Activated CD8-positive, alpha-beta memory T cell treated with anti-CD3 and anti-CD28 coated beads for 24 hours (primary cell): ENCODE measurements at places on chromosomes 6 and 20.

DNA sequence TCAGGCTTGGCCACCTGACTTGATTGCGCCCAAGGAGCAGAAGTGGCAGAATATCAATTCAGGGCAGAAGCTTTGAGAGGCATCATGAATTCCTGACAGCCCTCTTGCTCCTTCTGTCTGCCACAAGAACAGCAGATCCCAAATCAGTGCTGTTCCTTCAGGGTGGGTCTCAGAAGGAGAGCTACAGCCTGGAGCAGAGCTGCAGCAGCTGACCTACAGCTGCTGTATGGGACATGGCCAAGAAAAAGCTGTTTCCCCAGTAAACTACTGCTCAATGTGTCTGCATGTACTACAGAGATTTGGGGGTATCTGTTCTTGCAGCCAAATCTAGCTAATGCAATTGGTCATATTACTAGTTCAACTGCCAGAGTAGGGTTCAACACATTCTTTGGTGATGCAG lies 69.0 kb downstream of the SLC22A3 start:
- no peak for DNase-seq

DNA sequence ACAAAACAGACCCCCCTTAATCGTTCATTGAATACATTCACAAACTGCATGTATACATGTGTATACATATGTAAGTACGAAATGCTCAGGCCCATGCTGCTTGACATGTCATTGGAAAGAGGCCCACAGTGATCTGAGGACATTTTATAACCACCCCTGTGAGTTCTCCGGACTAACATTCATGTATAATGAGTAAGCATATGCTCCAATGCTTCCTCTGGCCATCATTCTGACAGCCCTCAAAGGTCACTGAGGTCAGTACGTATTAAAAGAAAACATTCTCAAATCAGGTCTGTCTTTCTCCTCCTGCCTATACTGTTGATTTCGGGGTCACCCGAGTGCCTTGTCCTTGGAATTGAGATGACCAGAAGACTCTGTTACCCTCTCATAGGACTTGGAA lies 54.9 kb downstream of the TENT5A start:
- DNase-seq: no peak

DNA sequence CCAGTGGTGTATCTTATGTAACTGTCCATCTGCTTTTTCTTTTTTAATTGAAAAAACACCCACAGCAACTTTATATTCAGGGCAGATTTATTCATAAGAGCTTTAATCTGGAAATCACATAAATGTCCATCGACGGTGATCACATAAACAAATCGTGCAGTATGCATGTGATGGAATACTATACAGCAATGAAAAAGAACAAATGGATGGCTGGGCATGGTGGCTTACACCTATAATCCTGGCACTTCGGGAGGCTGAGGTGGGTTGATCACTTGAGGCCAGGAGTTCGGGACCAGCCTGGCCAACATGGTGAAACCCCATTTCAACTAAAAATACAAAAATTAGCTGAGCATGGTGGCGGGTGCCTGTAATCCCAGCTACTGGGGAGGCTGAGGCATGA lies 39.1 kb downstream of the VSTM2L start:
- DNase-seq: no peak

DNA sequence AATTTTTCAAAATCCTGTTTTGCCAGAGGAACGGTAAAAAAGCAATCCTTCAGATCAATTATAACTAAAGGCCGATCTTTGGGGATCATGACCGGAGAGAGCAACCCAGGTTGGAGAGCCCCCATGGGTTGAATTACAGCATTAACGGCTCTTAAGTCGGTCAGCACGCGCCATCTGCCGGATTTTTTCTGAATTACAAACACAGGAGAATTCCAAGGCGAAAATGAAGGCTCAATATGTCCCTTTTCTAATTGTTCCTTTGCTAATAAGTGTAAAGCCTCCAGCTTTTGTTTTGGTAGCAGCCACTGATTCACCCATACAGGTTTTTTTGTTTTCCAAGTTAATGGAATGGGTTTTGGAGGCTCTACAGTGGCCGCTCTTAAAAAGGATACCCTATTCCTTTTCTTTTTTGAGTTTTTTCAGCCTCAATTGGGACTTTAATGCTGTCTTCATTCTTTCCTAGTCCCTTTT lies 16.9 kb upstream of the PTCRA start:
- DNase-seq: peak; percentile 84

GRCh38 chr20:57409316-57409671 lies 18.1 kb downstream of the RBM38 start:
- DNase-seq: no peak

DNA sequence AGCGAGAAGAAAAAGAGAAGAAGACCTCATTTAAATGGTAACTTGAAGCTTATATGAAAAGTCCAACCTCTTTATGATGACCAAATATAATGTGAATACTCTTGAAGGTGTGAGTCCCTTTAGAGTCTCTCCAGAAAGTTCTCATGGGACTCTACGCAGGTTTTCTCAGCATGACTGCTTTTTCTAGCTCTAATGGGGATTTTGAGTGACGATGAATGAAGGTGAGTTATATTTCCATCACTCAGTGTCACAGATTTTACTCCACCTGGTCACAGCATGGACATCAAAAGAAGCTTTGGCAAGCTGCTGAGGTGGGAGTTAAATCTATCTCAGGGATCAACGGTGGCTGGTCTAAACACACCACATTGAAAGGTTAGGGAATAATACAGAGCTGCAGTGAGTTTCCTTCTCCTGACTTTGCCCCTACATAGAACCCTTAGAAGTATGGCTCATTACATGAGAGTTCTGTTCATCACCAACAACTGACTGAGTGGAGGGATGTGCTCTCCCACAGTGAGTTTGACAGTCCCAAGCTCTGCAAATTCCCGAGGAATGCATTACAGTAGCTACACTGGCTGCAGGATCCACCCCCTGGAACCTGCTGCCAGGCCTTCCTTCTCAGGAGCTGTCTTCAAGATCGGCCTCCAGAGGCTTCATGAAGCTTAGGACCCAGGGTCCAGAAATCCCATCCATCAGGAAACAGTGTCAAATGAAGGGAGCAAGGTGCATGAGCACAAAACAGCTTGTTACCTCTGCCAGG lies 126.8 kb downstream of the FOXC1 start:
- no peak for DNase-seq

- DNase-seq: peak; percentile 62
These were observed 24.3 kb downstream of the RBL1 start for GRCh38 chr20:37071481-37071911.

DNA sequence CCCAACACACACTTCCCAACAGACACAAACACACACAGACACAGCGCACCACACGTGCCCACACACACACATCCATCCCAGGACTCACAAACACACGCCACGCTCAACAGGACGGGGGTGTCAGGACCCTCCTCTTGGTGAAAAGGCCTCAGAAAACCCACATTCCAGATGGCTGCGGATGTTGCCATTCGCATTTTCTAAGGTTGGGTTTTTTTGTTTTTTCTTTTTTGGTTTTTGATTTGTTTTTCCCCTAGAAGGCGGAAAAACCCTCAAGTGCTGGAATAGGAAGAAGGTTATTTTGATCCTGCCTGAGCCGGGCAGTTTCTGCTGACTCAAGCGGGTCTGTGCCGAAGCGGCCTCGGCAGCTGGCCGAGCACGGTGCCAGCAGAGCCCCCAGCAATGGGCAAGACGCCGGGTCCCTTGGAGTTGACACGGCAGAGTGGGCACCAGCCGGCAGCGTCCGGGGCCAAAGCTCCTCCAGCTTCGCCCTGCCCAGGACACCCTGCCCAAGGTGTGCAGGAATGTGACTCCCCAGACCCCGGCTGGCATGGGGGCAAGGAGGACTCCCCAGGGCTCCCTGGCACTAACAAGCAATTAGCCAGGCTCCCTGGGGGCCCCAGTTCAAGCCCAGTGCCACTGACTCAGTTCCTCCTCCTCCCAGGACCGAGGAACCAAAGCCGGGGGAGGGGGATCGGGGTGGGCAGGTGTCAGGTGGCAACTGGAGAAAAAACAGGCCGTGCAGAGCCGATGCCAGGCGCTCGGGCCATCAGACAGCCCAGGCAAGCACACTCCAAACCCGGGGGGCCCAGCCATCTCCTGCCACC lies 40.9 kb upstream of the ZBP1 start:
- DNase-seq: peak; percentile 45

DNA sequence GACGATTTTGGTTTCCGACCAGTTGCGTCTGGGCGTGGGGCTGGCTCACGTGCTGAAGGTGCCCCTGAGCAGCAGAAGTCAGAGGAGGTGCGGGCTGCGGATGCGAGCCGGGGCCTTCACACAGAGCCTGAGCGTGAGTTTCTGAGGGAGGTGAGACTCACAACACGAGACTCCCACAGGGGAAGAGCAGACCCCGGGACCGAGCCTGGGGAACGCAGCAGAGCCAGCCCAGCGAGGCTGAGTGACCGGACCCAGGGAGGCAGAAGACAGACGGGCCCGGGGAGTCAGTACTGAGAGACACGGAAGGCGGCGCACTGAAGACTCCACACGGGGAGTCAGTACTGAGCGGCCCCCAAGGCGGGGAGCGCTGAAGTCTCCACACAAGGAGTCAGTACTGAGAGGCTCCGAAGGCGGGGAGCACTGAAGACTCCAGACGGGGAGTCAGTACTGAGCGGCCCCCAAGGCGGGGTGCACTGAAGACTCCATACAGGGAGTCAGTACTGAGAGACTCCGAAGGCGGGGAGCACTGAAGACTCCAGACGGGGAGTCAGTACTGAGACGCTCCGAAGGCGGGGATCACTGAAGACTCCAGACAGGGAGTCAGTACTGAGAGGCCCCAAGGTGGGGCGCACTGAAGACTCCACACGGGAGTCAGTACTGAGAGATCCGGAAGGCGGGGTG lies 77.8 kb downstream of the DLL1 start:
- peak; percentile 35 for DNase-seq

- DNase-seq: peak; percentile 30
These were observed 73.4 kb downstream of the MYB start for GRCh38 chr6:135254471-135254870.

DNA sequence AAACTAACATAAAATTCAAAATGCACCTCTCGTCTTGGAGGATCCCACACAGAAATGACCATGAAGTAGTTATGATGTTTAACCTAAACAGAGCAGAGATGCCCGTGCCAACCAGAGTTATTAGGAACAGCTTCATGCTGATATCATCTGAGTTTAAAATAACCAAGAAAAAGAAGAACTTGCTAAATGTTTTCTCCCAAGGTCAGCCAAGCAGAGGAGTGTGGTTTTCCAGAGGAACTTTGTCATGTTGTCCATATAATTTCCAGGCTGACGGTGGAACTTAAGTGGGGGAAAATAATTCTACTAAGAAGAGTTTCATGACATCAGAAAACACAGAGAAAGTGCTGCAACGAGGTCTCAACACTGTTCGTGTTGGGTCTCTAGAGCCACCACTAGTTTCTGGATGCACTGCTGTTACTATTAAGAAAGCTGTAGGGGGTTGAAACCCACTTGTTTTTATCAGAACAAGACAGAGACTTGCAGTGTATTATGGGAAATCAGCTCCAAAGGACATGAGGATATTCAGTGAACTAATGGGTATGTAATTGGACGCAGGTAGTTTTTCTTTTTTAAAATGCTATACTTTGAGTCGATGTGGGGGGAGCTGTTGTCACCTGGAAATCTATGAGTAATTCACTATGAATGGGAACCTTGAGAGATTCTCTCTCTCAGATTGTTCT lies 5.2 kb downstream of the AGPAT4 start:
- DNase-seq: no peak

- no peak for DNase-seq
These were observed 12.4 kb upstream of the SCGN start for GRCh38 chr6:25639653-25640052.

DNA sequence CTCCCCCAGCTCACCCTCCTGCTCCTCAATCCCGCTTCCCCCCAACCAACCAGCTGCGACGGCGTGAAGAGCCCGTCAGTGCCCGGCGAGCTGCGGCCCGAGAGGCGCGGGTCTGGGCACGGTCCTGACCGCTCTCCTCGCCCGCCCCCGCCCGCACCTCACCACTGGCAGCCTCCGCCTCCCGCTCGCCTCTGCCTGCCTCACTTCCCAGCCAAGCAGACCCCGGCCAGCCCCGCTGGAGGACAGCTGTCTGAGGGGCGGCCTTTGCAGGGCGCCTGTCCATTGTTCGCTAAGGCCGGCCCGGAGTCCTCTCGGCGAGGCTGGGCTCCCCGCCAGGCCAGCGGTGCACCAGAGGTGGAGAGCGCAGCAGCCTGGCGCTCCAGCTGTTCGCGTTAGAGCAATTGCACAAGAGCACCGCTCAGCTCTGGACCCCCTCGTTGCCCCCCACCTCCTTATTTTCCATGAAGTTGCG lies 1.3 kb downstream of the SOBP start:
- DNase-seq: peak; percentile 64
